Activated CD8-positive, alpha-beta memory T cell treated with anti-CD3 and anti-CD28 coated beads, Interleukin-2, amount 50 U/mL, for 4 hours (primary cell): ENCODE measurements at places on chromosomes 3 and 15.

GRCh38 chr15:29428925-29429573 is 159.4 kb upstream of the NSMCE3 start:
- no peak for DNase-seq

DNA sequence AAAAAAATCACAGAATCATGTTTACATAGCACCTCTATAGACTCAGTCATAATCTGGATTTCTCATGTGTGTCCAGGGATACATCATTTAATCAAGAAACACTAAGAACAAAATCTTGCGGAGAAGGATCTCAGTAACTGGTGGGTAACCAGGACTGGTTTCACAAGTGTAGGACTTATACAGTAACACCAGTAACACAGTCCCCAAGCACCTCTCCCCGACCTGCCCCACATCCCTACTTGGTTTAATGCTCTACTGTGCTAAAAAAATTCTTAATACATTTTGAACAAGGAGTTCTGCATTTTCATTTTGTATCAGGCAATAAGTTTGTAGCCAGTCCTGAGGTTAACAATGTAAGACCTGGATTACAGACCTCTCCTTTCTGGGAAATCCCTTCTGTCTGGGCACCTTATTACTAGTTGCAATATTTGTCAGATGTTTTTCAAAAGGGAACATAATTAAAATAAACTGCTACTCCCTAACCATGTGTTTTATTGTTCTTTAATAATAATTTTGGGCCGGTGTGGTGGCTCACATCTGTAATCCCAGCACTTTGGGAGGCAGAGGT is 57.6 kb upstream of the BBX start:
- no peak for DNase-seq

DNA sequence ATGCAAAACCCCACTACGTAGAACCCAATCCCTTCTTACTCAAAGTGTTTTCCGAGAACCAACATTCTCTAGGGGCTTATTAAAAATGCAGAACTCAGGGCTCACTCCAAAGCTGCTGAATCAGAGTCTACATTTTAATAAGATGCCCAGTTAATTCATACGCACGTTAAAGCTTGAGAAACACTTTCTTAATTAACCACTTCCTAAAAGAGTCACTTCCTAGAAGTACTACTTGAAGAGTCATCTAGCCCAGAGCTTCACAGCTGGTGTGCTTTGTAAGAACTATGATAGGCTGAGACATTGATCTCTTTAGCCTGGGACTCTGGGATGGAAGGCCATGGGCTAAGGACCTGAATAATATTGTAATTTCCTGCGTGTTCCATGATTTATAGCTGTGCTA is 9.0 kb downstream of the COL6A5 start:
- no peak for DNase-seq

DNA sequence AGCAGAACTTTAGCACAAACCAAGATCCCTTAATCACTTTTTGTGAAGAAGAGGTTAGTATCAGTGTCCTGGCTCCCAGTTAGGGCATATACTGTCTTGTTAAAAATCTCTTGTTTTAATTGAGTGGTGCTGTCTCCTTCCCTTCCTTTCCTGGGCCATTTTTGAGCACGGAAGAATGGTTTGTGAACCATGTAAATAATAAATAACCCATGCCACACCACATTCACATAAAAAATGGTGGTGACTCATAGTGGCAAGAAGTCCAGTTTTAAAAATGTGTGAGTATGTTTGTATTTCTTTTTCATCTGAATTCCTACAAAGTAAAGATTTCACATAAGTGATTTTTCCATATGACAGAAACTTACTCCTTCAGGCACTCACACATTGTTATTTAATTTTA is 59.1 kb upstream of the SPRED1 start:
- no peak for DNase-seq

GRCh38 chr3:124117486-124117885 is 125.6 kb upstream of the ROPN1 start:
- DNase-seq, result no peak

DNA sequence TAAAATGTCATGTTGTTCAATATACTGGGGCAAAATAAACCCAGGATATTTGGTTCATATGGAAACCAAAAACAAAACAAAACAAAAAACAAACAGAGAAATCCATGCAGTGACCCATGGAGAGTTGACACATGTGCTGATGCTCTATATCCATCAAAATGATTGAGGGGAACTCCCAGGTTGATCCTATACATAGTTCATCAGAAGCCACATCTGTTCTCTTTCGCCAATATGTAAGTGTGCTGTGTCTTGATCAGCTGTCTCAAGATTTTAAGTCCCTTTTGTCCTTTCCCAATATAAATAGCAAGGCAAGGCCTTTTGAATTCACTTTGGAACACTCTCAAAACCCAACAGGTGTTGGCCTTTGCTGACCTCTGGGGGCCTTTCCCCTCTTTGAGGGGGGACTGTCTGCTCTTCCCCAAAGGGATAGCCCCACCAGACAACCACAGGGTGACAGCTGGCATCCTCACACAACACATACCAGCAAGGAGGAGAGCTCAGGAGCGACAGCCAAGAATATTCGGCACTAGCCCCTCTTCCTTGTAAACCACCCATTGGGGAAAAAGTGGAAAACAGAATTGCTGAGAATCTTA is 209.4 kb upstream of the CD96 start:
- DNase-seq, result no peak

DNA sequence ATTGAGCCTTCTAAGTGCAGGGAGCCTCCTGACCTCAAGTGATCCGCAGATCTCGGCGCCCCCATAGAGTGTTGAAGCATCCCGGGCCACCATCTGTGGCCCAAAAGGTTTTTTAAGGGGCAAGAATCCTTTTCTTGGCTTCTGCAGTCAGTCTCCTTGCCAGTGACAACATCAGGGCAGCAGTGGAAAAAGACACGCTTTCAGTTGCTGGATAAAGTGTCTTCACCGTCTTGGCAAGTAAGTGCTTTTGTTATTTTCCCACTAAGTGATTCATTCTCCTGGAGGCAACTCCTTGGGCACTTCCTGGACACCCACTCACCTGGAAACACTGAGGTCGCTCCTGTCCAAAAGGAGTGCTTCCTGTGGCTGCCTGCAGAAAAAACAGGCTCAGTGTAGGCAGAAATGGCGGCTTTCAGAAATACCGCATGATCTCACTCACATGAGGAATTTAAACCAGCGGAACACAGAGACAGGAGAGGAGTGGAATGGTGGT is 71.7 kb upstream of the ABHD2 start:
- no peak for DNase-seq

DNA sequence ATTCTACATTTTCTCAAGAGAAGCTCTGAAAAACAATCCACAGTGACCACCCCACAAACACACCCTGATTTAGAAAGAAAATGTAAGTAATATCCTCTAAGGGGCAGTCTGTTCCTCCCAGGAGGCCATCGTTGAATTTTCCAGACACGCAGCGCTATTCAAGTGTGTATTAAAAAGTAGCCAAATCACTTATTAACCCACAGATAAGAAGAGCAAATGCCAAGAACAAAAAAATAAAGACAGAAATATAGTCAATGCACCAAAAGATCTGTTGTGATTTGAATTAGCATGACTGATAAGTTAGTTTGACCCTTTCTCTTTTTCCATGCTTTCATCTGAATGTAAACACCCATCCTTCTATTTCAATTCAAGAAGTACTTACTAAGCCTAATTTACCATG is 622.8 kb upstream of the ZNF385D start:
- no peak for DNase-seq

DNA sequence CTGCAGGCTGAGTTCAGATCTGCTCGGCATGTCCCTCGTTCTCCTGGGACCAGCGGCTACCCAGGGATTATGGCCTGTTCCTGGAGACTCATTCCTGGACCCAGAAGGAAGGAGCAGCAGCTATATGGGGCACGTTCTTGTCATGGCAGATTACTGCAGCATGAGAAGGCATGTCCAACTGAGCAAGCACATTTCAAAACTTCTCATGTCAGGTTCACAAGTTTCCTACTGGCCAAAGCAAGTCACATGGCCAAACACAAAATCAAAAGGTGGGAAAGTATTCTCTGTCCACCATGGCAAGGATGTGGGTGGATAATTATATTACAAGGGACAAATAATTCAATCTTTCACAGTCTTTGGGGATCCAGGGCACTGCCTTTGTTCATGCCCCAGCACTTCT is 71.9 kb upstream of the C15orf39 start:
- no peak for DNase-seq

GRCh38 chr15:101242160-101242998 is 9.5 kb downstream of the CHSY1 start:
- DNase-seq, result peak; percentile 40

- no peak for DNase-seq
Observed at GRCh38 chr3:151925876-151926275, 52.4 kb downstream of the SUCNR1 start.

- DNase-seq, result no peak
Observed at GRCh38 chr3:164209363-164209762, 868.9 kb downstream of the SI start.

DNA sequence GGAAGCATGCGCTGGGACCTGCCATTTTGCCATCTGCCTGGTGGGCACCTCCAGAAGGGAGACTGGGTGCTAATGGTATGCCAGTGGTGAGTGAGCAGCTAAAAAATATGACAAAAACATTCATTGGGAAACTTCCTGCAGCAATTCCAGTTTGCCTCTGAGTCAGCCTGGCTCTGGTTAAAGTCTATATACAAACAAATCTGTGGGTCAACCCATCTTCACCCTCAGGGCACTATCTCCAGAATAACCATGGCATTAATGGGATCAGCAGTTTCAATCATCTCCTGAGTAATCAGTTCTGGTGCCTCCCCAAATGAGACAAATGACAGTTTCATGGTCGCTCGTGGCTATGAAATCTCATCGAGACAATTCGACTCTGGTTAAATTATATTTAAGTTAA is 21.5 kb downstream of the FRMD4B start:
- no peak for DNase-seq

- DNase-seq, result peak; percentile 31
Observed at GRCh38 chr15:25790000-25790660, 73.0 kb downstream of the ATP10A start.

- DNase-seq, result no peak
Observed at GRCh38 chr15:33218071-33218491, 23.6 kb upstream of the FMN1 start.

GRCh38 chr3:70539908-70540307 is 227.5 kb upstream of the MDFIC2 start:
- DNase-seq, result no peak

DNA sequence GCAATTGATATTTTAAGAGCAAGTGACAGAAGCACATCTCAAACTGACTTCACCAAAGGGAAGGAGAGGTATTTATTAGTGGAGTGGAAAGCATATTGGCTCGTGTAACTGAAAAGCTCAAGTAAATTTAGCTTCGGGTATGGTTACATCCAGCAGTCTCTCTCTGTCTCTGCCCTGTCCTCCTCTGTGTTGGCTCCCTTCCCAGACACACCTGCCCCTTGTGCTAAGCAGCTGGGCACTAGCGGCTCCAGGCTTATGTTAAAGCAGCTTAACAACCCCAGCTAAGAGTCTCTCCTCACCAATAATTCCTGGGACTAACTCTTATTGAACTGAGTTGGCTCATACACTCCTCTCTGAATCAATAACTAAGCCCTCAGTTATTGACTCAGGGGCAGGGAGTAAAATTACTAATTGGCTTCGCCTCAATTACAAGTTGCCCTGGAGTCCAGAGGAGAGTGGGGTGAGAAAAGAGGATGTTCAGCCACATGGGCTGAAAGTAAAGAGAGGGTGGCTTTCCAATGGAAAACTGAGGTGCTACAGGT is 12.8 kb upstream of the SH3BP5 start:
- no peak for DNase-seq

- DNase-seq, result no peak
Observed at GRCh38 chr15:67121644-67122605, 56.5 kb downstream of the SMAD3 start.

- no peak for DNase-seq
Observed at GRCh38 chr3:155292133-155292532, 1.4 kb downstream of the STRIT1 start.

GRCh38 chr3:186152889-186153292 is 44.0 kb upstream of the ETV5 start:
- no peak for DNase-seq

DNA sequence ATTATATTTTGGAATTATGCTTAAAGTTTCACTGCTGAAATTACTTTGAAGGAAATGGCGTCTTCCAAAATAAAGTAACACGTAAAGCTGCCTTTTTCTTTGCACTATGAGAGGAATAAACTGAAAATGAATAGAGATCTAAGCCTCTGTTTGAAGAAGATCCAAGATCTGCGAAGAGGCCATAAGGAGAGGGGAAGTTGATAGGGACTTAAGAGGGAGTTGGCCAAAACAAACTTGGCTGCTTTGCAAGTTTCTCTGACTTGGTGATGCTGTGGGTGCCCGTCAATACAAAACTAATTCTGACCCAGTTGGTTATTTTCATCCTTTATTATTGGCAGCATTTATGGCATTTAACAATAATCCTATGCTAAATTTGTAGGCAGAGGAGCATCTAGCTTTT is 190.2 kb upstream of the GBE1 start:
- DNase-seq, result no peak

GRCh38 chr3:100825574-100825973 is 116.3 kb downstream of the TFG start:
- no peak for DNase-seq

GRCh38 chr3:177374323-177374722 is 177.0 kb upstream of the TBL1XR1 start:
- no peak for DNase-seq

DNA sequence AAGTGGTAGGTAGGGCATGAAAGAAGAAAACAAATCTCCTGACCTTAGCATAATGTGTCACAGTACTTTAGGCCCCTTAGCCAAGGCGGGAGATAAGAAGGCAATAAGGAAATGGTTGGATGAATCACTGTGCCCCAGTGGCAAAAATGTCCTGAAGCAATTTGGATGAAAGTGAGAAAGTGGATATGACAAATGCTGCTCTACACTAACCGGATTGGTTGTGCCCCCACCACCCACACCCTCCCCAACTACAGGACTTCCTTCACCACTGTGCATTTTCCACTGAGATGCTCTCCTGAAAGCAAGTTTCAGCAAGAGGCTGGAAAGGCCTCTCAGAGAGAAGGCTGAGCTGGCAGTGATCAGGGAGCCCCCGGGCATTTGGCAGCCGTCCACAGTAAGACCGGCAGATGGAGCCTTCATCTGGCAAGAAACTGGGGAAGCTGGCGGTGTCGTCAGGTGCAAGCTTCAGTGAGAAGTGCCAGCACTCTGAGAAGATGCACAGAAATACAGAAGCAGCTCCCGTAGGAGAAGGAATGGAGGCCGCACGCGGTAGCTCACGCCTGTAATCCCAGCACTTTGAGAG is 63.8 kb downstream of the ATP1B3 start:
- no peak for DNase-seq

- DNase-seq, result no peak
Observed at GRCh38 chr3:115423170-115423569, 200.1 kb upstream of the GAP43 start.

- no peak for DNase-seq
Observed at GRCh38 chr3:487614-488013, 291.1 kb downstream of the CHL1 start.
